DMS 273 treated with DMSO at 0.1 percent for 48 hours (cell line): ENCODE measurements at places on chromosomes 2 and 18.
A peak's percentile ranks its signal among the peaks of the same experiment; 100 is the strongest.

- peak; percentile 72 for DNase-seq
Measured at GRCh38 chr2:74763962-74764428, 69.9 kb upstream of the HK2 start.

DNA sequence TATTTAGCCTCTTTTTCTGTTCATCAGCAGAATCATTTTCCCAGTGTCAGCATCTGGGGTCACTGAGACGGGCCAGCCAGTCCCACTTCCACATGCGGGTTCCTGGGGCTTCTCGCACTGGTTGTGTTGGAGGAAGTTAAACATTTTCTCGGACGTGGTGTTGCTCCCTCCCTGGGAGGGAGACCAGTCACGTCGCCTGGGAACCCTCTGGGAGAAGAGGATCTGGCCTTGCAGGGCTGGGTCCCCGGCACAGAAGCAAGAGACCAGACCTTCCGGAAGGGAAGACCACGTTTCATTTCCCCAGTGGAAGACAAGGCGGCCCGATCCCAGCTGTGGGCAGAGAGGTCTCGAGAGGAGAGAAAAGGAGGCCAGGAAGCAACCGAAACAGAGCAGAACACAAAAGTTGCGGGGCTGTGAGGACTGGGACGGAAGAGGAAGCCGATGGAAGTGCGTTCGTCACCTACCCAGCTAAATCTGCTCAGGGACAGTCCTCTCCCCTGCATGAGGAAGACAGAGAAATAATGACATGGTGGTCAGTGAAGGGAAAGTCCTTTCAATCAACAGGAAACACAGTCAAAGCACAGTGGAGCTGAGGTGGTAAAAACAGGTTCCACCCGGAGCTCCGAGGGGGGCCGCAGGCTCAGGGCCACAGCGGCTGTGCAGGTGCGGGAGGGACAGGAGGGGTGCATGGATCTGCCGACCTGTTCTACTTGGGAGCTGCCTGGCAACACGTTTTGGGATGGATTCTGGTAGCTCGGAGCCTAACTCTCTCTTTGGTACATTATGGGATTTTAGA lies 144.4 kb downstream of the MBP start:
- no peak for DNase-seq

DNA sequence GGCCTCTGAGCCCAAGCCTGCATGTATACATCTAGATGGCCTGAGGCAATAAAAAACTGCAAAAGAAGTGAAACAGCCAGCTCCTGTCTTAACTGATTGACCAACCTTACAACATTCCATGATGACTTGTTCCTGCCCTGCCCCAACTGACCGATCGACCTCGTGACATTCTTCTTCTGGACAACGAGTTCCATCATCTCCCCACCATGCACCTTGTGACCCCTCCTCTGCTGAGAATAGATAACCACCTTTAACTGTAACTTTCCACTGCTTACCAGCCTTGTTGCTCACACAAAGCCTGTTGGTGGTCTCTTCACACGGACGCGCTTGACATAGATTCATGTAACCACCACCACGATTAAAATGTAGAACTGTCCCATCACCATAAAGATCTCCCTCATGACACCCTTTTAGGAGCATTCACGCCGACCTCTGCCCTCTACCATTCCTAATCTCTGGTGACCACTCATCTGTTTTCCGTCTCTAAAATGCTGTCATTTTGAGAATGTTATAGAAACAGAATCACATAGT lies 120.1 kb upstream of the REV1 start:
- no peak for DNase-seq

- no peak for DNase-seq
Measured at GRCh38 chr2:121591199-121591598, 58.1 kb downstream of the CLASP1 start.

DNA sequence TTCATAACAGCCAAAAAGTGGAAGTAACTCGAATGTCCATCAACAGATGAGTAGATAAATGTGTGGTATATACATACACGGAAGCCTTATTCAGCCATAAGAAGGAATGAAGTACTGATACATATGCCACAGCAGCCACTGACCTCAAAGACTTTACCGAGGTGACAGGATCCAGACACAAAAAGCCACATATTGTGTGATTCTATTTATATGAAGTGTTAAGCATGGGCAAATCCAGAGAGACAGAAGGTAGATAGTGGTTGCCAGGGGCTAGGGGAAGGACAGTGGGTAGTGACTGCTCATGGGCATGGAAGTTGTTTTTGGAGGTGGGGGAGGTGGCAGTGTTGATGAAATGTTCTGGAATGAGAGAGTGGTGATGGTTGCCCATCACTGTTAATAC lies 33.9 kb downstream of the ZAP70 start:
- no peak for DNase-seq

GRCh38 chr2:28610583-28611201 lies 114.8 kb downstream of the PLB1 start:
- no peak for DNase-seq

- no peak for DNase-seq
Measured at GRCh38 chr2:149080971-149081370, 42.5 kb downstream of the LYPD6B start.

DNA sequence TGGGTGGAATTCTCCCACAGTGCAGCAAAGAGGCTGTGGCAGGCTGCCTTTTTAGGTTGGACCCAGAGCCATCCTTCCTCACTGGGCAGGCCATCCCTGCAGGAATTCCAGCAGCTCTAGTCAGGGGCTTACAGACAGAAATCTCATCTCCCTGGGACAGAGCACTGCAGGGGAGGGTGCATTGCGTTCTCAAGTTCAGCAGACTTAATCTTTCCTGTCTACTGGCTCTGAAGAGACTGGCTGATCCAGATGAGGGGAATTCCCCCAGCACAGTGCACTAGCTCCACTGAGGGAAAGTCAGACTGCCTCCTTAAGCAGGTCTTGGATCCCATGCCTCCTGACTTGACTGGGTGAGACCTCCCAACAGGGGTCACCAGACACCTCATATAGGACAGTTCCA lies 899.7 kb upstream of the VRK2 start:
- DNase-seq, result no peak

- no peak for DNase-seq
Measured at GRCh38 chr2:60439219-60439974, 114.1 kb downstream of the BCL11A start.

GRCh38 chr2:385785-386184 lies 97.9 kb upstream of the ALKAL2 start:
- DNase-seq, result no peak

DNA sequence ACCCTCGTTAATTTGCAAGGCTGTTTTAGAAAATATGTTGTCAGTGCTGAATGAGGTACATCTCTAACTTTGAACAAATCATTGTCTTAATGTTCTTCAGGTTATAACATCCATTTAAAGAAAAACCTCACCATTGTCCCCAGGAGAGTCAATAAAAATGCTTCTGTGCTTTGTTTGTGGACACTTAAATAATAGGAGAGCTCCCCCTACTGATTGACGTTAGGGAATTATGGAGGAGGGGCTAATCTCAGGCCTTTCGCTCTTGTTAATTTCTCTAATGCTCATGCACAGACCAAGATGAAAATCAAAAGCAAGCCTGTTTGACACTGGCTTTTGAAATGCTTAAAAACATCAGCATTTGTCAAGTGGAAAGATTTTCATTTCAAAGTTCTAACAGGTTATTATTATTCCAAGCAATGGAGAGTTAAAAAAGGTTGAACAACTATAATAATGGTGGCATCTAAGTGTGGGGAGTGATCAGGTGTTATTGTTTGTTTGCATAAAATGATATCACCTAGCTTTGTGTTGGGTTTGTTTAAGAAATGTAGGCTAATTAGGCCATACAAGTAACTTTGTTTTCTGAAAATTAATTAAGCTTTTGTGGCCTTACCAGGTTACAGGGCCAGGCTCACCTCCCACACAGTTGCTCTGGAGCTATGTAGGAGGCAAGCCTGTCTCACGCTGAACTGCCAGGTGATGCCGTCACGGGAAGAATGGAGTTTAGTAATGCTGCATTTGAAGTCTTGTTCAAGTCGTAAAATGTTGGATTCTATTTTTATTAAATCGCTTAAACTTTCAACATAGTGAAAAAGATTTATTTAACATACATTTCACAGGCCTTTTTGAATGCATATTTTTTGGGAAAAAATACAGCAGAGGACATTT lies 51.7 kb upstream of the SMIM21 start:
- DNase-seq, result no peak
